ENCODE measurements at places on chromosomes 7 and 10.

DNA sequence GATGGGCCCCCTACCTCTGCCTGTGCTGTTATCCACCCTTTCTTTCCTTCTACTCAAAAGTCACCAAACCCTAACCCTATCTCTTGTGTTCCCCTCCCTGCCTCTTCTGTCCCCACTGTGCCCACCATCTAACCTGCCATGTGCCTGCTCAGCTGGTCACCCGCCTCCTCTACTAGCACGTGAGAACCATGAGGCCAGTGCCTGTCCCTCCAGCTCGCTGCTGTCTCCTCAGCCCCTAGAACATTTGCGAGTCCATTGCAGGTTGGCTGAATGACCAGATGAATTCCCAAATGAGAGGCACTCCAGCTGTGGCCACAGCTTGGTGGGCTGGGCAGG, 129.0 kb downstream of the ARHGAP22 start:
- DNase-seq = no peak

DNA sequence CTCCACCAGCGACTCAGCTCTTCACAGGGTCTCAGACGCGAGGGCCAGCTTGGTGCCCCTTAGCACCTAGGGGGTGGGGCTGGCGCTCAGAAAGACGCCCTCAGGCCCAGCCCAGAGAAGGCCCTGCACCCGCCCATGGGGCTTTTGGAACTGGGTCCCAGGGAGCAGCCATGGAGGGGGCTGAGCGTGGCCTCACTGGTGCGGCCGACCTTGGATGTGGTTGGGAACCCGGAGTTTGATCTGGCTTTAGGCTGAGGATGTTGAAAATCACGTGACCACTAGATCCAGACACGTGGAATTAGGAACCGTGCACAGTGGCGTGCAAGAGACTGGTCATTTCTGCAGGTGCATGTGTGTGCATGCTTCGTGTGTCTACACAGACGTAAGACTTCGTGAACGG, 185.4 kb downstream of the DNAJB6 start:
- DNase-seq = no peak

DNA sequence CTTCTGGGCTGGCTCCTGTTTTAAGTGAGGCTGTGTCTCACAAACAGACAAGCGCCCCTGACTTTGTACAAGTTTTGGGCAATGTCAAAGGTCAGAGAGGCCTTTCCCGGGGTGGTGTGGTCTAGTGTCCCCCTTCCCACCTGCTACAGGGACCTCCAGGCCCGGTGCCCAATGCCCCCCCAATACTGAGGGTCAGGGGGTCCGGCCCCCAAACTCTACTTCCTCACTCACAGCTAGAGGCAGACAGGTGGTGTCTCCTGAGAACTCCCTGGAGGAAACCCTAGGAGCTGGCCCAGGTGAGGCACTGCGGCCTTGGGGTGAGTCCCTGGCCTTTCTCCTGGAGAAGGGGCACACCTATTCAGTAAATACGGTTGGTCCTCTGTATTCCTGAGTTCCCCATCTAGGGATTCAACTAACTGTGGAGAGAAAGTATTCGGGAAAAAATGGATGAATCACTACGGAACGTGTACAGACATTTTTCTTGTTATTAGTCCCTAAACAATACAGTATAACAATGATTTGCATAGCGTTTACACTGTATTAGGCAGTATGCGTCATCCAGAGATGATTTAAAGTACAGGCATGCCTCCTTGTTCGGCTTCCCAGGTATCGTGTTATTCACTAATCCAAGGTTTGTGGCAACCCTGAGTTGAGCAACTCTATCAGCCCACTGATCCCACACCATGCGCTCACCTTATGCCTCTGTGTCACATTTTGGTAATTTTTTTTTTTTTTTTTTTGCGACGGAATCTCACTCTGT, 308.1 kb downstream of the WDR37 start:
- no peak for DNase-seq

DNA sequence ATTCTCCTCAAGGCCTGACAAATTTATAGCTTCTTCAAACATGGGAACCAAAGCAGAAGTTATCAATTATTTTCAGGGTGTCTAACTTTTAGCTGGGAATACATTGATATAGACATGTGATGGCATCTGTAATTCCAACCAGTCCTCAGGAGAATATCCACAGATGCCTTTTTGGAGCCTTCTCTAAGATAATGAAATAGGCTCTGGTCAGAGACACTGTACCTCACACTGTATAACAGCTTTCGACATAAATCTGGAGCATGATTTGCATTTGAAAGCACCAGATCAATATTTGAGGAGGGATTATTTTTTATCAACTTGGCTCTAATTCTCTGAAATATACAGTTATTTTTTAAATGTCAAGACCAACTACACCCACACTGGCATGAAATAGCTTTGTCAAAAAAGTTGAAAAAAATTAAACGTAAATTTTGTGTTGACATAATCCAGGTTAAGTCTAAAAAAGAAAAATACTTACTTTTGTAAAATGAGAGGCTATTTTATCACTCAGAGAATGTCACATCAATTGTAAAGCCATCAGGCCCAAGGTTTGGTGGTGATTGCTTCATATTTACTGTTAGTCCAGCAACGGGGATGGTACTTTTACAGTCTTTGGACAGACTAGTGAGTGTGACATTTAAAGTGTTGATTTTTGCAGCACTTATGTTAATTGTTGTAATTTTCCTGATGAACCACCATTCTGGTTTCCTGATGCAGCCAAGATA, 177.0 kb upstream of the SP8 start:
- no peak for DNase-seq

- DNase-seq = no peak
Measured at GRCh38 chr10:29603223-29603896, 31.4 kb downstream of the SVIL start.

GRCh38 chr10:55233505-55233904, 432.5 kb upstream of the PCDH15 start:
- no peak for DNase-seq

DNA sequence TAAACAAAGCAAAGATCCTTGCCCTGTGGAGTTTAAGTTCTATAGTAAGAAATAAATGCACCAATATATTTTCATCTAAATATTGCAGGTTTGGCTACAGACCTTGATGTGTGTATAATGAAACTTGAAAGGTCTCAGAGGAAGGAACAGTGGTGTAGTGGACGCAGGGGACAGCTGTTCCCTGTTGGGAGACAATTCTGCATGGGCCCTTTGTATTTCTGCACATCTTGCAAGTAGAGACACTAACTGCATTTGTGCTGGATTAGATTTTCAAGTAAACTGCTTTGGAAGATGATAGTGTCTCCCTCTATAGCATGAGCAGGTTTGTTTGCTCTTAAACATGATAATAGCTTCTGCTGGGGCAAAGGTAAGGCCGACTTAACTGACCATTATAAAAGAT, 57.5 kb upstream of the FAM133B start:
- no peak for DNase-seq

DNA sequence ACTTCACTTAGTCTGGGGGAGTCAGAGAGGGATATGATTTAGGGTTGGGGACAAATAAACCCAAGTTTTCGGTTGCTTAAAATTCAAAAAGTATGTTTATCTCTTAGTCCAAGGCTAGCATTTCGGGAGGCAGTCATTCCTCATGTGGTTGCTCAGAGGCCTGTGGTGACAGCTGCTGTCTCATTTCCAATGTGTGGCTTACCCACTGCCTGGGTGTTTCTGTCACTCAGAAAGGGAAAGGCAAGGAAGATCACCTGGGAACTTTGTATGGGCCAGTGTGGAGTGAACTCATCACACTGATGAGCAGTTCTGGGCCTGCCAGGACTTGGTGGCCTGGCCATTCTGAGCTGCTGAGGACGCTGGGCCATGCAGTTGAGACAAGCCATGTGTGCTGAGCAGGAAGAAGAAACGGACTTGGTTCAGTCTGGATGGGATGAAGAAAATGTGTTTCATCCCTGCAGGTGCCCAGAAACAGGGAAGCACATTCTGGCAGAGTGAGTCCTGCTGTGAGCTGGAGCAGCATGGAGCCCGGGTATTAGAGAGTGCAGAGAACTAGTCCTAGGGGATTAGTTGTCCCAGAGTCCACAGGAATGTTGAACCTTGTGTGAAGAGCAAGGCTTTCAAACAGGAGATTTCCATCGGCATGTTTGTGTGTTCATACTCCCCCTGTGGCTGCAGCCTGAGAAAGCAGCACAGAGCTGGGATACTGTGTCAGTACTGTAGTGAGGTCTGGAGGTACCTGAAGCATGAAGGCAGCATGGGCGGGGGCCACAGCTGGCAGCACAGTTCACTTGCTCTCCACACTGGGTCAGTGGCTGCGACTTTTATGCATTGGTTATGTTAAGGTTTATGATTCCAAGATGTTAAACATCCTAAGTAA, 211.1 kb upstream of the IGFBP3 start:
- no peak for DNase-seq

DNA sequence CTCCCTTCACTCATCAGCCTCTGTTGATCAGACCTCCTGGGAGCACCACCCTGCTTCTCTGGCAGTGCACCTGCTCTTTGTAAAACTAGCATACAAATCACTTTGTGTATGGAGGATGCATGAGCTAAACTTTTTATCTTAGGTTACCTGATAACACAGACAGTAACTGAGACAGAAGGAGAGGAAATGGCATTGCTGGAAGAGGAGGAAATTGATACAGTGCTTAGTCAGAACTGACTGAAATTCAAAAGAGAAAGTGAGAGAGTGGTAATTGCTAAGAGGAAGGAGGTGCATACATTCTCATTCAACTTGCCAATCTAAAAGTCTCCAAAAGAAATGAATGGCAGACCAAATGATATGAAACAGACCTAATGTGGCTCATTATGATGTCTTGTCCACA, 1120.7 kb downstream of the GATA3 start:
- DNase-seq = no peak

- no peak for DNase-seq
Measured at GRCh38 chr7:24334627-24335026, 50.6 kb downstream of the NPY start.
